ENCODE measurements at places on chromosomes 6 and 20. TPM values are rescaled to one million over a fixed set of nuclear protein-coding genes. Genes with fewer than 3 reads are reported as not detected.

The ZNF334 gene
- total RNA-seq: 1.3 TPM

The UTRN gene
- total RNA-seq: 72.7 TPM

The NOX3 gene
- not detected for total RNA-seq

The CTAGE9 gene
- not detected for total RNA-seq

The TMC2 gene
- not detected for total RNA-seq

GRCh38 chr6:17536586-17536985, 63.5 kb upstream of the FAM8A1 start:
- no peak for DNase-seq

- DNase-seq: no peak
Observed at GRCh38 chr6:20540683-20541082, 6.4 kb downstream of the CDKAL1 start.

DNA sequence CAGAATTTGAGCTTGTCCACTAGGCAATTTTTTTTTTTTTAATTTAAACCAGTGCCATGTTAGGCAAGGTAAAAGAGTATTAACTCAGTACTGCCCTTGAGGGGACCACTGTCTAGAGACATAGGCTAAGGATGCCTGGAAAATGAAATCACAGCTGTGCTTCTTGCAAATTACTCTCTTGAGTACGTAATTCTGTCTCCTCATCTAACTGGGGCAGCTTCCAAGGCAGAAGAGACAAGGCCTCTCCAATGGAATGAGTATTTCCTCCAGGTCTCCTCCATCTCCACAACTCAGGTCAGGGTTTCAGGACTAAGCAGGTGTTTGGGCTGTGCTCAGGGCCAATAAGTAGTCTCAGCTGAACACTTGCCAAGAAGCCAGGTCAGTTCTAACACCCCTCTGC, 33.8 kb upstream of the MRPS10 start:
- DNase-seq: no peak

DNA sequence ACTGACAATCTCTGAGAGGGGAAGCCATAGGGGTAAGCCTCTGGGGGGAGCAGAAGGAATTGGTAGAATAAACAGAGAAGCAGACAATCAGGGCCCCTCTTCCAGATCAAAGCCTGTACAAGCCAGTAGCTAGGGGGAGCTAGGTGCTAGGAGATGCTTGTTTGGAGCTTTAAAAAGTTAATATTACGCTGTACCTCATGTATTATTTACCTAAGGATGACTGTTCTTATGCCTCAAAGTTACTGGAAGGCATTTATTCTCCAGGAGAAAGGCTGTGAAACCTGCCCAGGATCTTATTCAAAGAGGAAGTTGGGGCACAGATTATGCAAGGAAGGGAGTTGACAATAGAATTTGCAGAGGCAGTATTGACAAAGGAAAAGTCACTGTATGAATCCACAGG, 111.8 kb upstream of the SLC35F1 start:
- no peak for DNase-seq

- no peak for DNase-seq
Observed at GRCh38 chr6:148535976-148536375, 193.3 kb downstream of the SASH1 start.

DNA sequence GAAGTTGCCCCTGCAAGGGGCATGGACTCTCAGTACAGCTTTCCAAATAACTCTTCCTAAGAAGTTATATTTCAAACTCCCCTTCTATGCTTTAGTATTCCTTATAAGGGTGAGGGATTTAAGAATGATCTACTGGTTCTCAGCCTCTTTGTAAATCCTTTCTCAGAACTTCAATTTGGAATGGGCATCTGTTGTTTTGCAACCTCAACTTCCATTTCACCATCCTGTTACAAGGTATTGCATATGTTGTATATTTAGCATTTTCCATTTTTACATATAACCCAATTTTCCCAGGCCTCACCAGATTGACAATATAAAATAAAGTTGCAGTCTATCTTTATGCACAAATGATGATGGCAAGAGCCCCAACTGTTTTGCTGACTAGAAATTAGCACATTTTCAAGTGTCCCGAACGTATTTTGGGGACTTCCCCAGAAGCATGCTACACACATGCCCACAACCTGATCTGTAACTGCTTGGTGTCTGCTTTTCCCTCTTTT, 154.9 kb upstream of the CARMIL1 start:
- no peak for DNase-seq

GRCh38 chr6:33822575-33823395, 19.0 kb upstream of the MLN start:
- DNase-seq: no peak

- DNase-seq: no peak
Observed at GRCh38 chr6:139337830-139338229, 36.6 kb downstream of the CITED2 start.

GRCh38 chr6:107642861-107643328, 153.0 kb downstream of the SOBP start:
- no peak for DNase-seq

DNA sequence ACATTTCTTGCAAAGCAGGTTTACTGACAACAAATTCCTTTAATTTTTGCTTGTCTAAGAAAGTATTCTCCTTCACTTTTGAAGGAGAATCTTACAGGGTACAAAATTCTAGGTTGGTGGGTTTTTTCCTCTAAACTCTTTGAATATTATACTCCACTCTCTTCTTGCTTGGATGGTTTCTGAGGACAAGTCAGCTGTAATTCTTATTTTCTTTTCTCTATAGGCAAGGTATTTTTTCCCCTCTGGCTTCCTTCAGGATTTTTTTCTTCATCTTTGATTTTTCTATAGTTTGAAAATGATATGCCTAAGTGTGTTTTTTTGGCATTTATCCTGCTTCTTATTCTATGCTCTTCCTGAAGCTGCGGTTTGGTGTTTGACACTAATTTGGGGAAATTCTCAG, 112.5 kb upstream of the HIVEP1 start:
- no peak for DNase-seq

DNA sequence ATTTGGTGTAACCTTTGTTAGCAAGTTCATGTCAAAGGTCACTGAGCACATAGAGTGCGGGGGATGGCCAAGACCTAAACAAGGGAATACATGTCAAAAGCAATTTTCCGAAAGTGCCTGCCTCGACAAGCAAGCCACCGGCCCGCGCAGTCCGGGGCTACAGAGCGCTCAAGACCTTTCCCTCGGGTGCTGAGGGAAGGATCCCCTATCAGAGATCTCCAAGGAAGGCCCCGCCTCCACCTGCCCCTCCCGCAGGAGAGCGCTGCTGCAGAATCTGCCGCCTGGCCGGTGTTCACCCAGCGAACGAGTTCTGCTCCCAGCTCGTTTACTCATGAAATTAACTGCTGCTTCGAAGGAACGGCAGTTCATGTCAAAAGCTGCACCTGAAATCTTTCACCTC, 252.7 kb downstream of the BMP7 start:
- no peak for DNase-seq
